NCI-H345 (cell line): ENCODE measurements at places on chromosomes 3 and 15.

- DNase-seq = no peak
These were observed 113.6 kb downstream of the NEO1 start for GRCh38 chr15:73165844-73166243.

DNA sequence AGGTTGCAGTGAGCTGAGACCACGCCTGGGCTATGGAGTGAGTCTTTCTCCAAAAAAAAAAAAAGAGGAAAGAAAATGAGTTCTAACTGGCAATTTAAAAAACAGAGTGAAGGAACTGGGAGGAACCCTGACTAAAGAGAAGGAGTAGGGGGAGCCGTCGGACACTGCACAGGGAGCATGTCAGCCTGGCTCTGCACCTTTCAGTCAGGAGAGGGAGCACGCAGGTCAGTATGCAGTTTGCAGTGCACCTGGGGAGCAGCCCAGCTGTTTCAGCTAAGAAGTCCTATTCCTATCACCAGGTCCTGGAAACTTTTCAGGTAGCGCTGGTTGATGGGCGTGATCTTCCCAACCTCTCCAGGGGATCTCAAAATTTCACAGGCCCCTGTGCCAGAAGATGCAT is 14.9 kb upstream of the ZXDC start:
- no peak for DNase-seq

GRCh38 chr3:151552589-151552988 is 91.7 kb upstream of the IGSF10 start:
- DNase-seq = no peak

- no peak for DNase-seq
These were observed 127.4 kb downstream of the ATP10A start for GRCh38 chr15:25735550-25736384.

DNA sequence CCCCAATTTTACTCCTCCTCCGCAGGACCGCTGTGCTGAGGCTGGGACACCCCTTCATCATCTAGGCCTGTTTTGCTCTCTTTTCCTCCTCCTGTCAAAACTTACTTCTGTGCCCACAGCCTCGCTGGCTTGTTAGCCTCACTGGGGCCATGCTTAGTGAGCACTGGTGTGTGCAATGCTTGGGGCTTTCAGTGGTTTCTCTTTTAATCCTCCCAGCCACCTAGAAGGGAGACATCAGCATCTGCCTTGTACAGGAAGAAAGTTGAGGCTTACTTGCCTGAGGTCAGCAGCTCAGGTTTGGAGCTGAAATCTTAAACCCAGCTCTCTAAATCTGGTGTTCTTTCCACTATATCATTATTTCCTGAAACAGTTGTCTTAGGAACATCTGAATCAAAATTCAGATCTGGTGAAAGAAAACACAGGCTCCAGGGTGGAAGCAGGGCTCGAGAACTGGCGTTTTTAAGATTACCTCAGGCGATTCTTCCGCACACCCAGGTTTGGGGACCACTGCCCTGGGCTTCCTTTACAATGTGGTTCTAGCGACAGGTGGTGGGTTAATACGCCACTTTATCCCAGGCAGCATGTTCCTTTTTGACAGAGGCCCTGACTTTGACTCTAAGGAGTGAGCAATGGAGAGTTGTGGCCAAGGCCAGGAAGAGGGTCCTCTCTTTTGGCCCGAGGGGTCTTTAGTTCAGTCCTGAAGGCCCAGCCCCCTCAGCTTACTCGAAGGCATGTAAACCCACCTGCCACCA is 3.8 kb downstream of the THSD4 start:
- no peak for DNase-seq

GRCh38 chr3:78867409-78868372 is 900.1 kb downstream of the ROBO1 start:
- no peak for DNase-seq

GRCh38 chr3:42520336-42520735 is 17.9 kb downstream of the VIPR1 start:
- no peak for DNase-seq

DNA sequence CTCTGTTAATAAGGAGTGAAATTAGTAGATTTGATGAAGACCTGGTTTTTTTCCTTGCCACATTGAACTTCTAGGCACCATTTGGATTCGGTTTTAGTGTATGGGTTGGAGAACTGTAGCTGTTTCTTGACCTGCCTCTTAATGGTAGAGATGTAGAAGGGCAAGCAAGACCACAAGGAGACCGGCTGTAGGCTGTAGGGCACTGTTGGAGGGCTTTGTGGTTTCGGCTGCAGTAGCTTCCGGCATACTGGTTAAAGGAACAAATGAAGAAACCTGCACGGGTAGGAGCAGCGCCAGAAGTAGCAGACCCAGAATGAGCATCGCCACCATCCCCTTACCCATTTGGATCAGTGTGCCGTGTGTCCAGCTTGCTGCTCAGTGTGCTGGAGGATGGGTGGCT is 7.9 kb downstream of the PCLAF start:
- DNase-seq = no peak

DNA sequence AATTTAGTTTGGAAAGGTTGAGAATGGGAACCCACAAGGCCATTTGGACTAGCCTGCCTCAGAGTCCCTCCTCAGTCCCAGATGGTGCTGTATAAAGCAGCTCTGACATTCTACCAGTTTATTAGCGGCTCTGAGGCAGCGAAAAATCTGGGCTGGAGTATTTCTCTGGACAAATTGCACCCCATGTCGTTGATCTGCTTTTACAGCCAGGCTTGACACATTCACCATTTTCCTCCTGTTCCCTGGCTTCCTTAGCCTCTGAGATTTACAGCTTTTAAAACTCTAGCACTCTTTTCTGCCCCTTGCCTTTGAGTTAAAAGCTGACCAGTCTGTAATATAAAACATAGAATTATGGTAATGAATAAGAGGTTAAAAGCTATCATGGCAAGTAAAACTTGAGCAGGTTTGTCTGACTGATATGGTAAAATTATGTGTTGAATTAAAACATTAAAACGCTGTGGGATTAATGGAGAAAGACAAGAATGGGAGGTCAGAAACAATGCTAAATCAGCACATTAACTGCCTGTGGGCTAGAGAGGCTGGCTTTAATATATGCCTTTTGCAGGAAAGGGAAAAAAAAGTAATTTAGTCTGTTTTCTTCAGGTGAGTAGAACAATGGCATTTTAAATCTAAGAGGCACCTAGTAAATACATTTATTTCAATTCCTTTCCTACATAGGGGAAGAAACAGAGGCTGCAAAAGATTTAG is 131.2 kb downstream of the MCTP2 start:
- DNase-seq = no peak

DNA sequence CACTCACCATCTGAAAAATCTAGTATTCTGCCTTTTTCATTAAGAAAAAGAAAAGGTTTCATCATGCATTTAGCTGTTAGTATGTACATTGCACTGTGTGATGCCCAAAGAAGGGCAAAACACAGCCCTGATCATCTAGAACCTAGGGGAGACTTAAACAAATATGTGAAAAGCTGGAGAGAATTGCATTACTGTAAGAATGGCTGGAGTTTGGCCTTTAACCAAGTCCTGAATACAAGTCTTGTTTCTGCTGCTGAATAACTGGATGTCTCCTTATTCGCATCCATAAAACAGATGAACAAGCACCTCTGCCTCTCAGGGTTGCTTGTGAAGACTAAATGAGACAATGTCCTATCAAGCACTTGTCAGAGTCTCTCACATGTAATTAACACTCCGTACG is 233.4 kb upstream of the LRTM1 start:
- DNase-seq = no peak

GRCh38 chr3:51929420-51930003 is 12.2 kb downstream of the RRP9 start:
- no peak for DNase-seq

GRCh38 chr3:182478369-182478768 is 314.9 kb upstream of the ATP11B start:
- no peak for DNase-seq
